Hematopoietic multipotent progenitor cell treated with erythropoietin and hydrocortisone succinate and interleukin-3 and kit ligand, for 6 days (in vitro differentiated cells): ENCODE measurements at places on chromosomes 6 and 20.

DNA sequence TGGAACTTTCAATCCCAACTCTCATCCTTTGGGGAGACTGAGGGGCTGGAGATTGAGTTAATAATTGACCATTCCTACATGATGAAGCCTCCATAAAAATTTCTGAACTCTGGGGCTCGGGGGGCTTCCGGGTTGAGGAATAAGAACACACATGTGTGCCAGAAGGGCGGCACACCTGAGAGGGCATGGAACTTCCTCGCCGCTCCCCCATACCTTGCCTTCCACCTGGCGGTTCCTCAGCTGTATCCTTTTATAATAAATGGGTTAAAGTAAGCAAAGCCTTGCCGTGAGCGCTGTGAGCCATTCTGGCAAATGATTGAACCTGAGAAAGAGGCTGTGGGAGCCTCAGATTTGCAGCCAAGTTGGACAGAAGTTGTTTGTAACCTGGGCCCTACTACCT is 164.8 kb downstream of the LY86 start:
- no peak for DNase-seq

DNA sequence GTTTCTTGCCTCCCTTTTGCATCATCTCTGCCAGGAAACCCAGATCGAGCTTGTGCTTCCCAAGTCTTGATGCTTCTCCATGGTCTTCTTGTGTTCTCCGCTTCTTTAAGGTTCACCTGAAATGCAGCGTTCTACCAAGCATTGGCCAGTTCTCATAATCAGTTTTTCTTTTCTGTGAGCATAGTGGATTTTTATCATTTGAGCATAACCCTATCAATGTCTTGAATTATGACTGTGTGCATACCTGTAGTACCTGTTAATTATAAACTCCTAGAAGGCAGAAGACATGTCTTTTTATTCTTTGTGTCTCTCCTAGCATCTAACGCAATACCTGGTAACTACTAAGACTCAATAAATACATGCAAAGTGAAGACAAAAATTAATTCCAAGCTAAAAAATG is 804.4 kb upstream of the FLRT3 start:
- DNase-seq = no peak

DNA sequence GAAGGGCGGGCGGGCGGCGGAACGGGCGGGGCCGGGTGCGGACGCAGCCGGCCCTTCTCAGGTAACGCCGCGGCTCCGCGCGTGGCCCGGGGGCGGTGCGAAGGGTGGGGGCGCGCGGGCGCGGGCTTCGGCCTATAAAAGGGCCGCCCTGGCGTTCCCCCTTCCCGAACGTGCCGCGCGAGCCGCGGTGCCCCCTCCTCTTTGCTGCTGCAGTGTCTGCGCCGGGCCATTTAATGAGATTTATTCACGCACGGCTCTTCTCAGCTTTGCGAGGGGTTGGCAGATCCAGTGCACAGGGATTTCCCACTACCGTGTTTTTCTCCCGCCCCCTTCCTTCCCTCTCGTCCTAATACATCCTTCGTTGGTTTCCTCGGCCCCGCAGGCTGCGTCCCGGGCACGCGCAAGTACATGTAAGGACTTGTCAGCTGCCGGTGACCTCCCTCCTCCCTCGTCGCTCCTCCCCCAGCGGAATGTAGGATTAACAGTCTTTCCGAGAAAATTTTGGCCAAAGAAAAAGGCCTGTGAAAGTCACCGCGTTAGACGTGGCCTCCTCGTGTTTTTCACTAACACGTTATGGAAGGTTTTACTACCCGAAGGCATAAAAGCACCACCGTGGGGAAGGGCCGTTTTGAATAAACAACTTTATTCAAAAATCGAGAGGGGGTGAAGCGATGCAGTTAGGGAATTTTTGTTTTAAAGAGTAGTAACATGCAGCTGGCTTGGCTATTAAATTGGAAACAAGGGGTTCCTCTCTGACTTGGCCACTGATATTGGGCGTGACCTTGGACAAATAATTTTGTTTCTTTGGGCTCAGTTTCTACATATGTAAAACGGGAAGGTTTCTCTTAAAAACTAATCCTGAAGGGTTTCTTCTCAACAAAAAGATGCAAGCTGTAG is 966 bp upstream of the REV3L start:
- peak; percentile 95 for DNase-seq

- DNase-seq = no peak
Observed at GRCh38 chr6:101909366-101909765, 515.9 kb downstream of the GRIK2 start.

DNA sequence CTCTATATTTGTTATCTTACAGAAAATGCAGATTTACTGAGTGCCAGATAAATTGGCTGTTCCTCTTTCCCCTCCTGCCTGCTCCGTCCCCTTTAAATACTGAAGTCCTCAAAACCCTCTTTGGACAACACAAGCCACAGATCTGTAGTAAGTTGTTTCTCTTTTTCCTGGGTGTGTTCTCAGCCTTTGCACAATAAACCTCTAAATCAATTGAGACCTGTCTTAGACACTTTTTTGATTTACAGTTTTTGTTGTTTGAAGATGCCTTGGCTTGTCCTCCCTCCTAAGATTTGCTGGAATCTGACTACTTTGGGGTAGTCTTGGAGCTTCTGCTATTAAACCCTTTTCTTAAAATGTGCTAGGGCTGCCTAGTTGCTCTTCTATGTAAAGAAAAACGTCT is 60.9 kb upstream of the EIF2S2 start:
- DNase-seq = no peak
